ENCODE measurements at places on chromosomes 4 and X.

GRCh38 chr4:90113881-90114457, 13.2 kb upstream of the CCSER1 start:
- DNase-seq: no peak

DNA sequence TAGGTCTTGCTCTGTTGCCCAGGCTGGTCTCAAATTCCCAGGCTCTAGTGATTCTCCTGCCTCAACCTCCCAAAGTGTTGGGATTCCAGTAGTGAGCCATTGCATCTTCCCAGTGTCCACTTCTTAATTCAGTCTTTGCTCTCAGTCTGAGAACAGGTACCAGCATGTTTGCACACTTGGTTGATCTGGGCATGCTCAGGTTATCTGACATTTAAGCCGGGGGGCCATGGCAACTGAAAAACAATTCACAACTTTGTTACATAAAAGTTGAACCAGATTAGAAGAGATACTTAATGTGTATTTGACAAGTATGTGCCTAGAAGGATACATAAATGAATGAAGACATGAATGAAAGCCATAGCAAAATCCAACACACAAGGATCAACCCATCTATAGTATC, 39.0 kb downstream of the FGFBP1 start:
- no peak for DNase-seq

- DNase-seq: no peak
Measured at GRCh38 chr4:75056277-75056676, 123.4 kb downstream of the PARM1 start.

DNA sequence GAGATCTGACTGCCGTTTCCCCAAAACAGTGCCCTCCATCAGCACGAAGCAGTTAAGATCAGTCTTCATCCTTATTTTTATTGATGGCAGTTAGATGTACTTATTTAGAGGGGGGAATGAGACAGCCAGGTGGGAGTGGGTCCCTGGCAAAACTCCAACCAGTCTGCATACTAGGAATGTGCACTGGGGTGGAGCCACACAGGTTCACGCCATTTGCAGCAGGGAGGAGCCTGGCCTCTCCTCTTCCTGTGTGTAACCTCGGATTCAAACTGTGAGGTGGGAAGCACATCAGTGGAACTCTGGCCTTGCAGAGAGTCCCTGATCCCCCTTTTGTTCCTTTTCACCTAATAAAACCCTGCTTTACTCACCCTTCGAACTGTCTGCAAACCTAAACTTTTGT, 987.7 kb upstream of the GRIA3 start:
- DNase-seq: no peak

GRCh38 chr4:54556051-54556450, 101.7 kb upstream of the KIT start:
- no peak for DNase-seq

DNA sequence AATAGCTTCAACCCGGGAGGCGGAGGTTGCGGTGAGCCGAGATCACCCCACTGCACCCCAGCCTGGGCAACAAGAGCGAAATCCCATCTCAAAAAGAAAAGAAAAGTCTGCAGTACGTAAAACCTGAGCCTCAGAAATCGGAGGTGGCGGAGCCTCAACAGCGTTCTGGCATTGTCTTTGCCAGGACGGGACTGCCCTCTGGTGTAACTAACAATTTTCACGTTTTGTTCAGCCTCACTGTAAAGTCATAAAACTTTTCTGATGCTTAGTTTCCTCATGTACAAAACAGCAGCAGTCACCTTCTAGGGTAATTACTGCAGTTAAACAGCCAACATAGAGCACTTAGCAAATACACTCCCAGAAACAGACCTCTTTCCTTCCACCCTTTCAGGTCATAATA, 121.7 kb downstream of the RBM47 start:
- DNase-seq: no peak

DNA sequence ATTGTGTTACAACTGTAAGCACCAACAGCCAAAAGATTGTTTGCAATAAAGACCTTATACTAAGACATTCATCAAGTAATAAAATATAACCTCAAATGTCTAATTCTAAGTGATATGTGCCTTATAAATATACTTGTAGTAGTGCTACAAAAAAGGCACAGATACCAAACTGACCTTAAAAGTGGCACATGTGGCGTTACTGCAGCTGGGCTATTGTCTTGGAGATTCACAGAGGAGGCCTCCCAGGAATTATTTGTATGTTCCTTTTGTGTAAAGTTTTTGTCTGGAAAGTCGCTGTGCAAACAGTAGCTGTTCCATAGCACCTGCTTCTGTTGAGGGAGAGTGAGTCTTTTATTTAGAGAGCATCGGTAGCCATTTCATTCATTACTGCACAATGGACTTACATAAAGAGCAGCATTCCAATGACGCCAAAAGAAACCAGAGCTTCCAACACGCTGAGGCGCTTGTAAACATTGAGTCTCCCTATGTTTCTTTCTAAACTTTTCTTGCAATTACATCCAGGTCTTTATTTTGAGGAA, 143.7 kb downstream of the RPA4 start:
- no peak for DNase-seq
